Activated T-cell treated with anti-CD3 and anti-CD28 coated beads, Interleukin-2, amount 50 U/mL, for 72 hours (primary cell): ENCODE measurements at places on chromosomes 2 and 18. TPM values are rescaled to one million over a fixed set of nuclear protein-coding genes. Genes with fewer than 3 reads are reported as not detected.

DNA sequence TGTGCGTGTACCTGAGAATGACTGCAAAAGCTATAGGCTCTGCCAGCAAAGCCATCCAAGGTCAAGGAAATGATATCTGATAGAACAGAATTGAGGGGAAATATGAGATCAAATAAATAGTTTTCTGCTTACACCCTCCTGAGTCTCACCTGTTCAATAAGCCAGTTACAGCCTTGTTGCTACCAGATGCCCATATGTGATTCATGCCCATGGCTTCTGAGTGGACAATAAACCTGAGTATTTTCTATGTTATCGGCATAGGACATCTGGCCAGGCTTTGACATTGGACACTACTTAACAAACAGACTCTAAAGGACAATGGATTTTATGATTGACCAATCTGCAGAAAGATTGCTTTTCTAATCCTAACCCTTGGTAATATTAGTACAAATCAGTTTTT lies 297.9 kb downstream of the LRATD1 start:
- no peak overlapping the region for H3K27ac ChIP-seq
- no peak overlapping the region for H3K4me3 ChIP-seq
- H3K27me3 ChIP-seq = peaks cover 14% of the 10 kb centered on the region
- no peaks in the 10 kb centered on the region for H3K36me3 ChIP-seq

DNA sequence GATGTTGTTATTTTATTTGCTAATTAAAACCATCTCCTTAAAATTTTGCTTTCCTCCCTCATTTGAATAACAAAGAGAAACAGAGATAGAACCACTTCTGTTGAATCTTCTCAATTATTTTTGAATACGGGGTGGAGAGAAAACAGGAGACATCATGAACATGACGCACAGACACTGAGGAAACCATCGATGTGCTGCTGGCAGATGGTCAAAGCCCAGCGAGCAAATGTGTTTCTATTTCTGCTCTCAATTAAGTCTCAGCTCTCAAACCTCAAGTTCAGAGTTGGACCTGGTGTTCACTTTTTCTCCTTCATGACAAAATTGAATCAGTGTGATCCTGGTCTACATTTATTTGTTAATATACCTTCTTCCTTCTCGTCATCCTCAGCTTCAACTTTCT lies 36.1 kb upstream of the TWIST2 start:
- no peak overlapping the region for H3K27ac ChIP-seq
- H3K4me3 ChIP-seq = no peak overlapping the region
- H3K36me3 ChIP-seq = peaks cover 3% of the 10 kb centered on the region
- peaks cover 32% of the 10 kb centered on the region for H3K27me3 ChIP-seq
- DNase-seq = no peak
- H3K4me1 ChIP-seq = no peaks in the 10 kb centered on the region

GRCh38 chr2:100350661-100351185 lies 28.4 kb upstream of the LONRF2 start:
- DNase-seq = no peak
- H3K4me1 ChIP-seq = no peaks in the 10 kb centered on the region
- H3K4me3 ChIP-seq = no peak overlapping the region
- H3K36me3 ChIP-seq = no peaks in the 10 kb centered on the region

GRCh38 chr18:48739266-48740067 lies 200.6 kb downstream of the CTIF start:
- H3K4me1 ChIP-seq = no peaks in the 10 kb centered on the region
- H3K36me3 ChIP-seq = no peaks in the 10 kb centered on the region
- no peak overlapping the region for H3K4me3 ChIP-seq
- no peaks in the 10 kb centered on the region for H3K27me3 ChIP-seq
- no peak overlapping the region for H3K27ac ChIP-seq

- no peak overlapping the region for H3K4me3 ChIP-seq
- H3K4me1 ChIP-seq = peaks cover 14% of the 10 kb centered on the region
- no peak overlapping the region for H3K27ac ChIP-seq
- H3K27me3 ChIP-seq = no peaks in the 10 kb centered on the region
- no peak for DNase-seq
These were observed 2.4 kb upstream of the ETAA1 start for GRCh38 chr2:67394734-67395133.

Gene NYAP2
- not detected for total RNA-seq

Gene C2orf66
- total RNA-seq = 0.38 TPM

Gene SLC38A11
- total RNA-seq = not detected

Gene KIAA2012
- not detected for total RNA-seq

Gene OSR1
- total RNA-seq = not detected
